ENCODE measurements at places on chromosomes 3 and 15.

GRCh38 chr15:74470631-74471395 lies 9.9 kb upstream of the UBL7 start:
- no peak for DNase-seq

DNA sequence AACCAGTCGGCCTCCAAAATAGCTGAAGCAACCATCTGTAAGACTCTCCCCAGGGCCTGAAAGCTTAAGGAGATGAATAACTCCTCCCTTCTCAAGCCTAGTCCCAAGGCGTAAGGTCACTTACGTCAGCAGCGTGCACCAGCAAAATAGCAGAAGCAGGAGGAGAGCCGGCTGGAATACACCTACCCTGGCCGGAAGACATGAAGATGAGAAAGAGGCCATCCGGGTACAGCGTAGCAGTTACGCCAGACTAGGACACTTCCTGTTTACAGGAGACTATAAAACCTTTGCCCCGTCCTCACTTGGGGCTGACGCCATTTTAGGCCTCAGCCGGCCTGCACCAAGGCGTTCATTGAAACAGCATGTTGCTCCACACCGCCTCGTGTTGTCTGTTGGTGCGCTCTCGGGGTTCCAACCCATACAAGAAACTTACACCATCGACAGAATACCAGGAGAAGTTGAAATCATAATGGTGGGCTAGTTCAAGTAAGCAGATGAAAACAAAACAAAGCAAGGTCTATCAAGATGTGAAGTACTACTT lies 2.5 kb downstream of the CFAP92 start:
- DNase-seq, result no peak

GRCh38 chr15:43299411-43299810 lies 31.0 kb downstream of the LCMT2 start:
- DNase-seq, result no peak

GRCh38 chr3:149547954-149548668 lies 73.6 kb downstream of the TM4SF4 start:
- DNase-seq, result no peak

DNA sequence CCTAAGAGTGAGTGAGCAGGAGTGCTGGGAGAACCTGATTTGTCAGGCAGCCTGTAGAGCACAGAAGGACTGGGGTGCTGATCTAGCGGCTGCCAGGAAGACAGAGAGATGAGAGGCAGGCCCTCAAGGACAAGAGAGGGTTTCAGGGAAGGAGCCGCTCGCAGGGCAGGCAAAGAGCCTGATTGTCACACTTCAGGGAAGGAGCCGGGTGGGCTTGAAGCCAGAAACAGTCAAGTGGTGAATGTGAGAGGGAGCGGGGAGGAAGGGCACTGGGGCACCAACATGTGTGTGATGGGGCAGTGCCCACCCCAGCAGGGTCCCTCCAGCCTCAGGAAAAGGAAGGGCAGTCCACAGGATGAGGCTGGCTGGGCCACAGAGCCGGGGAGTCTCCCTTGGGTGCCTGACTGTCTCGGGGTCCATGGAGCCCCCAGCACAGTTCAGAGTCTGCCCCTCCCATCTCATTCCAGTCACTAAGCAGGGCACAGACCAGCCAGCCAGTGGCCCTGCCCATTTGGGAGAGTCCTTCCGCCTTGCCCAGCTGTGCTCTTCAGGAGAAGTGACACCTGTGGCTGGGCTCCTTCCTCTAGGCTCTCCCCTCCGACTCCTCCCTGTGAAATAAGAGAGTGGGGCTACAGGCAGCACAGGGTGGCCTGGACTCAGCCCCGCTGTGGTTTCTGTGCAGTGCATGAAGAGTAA lies 148.6 kb downstream of the RAB11A start:
- DNase-seq, result no peak

GRCh38 chr15:27459836-27460235 lies 488.9 kb downstream of the GABRG3 start:
- DNase-seq, result no peak

GRCh38 chr15:89542369-89542768 lies 32.9 kb upstream of the TICRR start:
- DNase-seq, result no peak

DNA sequence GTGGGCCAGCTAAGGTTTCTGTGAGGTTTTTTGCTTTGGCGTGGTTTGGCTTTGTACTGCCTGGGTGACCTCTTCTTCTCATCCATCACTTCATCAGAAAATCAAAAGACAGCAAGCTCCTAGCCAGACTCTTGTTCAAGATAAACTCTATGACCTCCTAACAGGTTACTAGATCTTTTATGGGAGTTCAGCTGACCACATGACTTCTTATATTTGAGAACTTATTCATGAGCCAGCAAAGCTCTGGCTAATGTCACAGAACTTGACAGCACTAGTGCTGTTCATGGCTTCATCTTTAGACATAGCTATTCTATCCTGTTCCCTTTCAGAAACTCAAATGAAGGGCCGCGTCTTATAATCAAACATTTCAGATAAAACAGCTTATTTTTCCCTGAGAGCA lies 527.1 kb upstream of the GOLIM4 start:
- DNase-seq, result no peak

- DNase-seq, result no peak
These were observed 6.8 kb upstream of the ZNF280D start for GRCh38 chr15:56739964-56740640.

DNA sequence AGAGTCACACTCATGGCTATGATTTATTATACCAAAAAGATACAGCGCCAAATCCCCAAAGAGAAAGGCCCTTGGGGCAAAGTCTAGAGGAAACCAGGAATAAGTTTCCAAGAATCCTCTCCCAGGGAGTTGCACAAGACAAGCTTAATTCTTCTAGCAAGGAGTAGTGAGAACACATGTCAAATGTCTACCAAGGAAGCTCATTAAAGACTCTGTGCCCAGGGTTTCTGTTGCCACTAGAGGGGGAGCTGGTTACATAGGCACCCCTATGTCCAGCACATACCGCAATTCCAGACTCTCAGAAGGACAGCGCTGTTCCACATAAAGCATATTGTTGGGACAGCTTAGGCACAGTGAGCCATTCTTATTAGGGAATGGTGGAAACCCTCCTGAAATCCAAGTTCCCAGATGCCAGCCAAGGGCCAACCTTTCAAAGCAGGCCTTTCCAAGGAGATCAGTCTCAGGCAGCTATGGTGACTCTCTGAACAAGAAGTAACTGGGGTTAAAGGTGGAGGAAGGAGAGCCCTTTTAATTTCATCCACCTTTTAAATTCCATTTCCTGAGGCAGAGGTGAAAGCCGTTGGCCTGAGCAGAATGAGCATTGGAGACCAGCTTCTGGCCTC lies 194.2 kb downstream of the UACA start:
- DNase-seq, result no peak

All from progenitor cell of endocrine pancreas (in vitro differentiated cells).